ENCODE measurements at places on chromosomes 13 and 19.
A peak's percentile ranks its signal among the peaks of the same experiment; 100 is the strongest.

GRCh38 chr19:46515879-46516350 lies 20.2 kb upstream of the PNMA8B start:
- DNase-seq: peak; percentile 19

GRCh38 chr19:40623403-40624251 lies 22.5 kb downstream of the LTBP4 start:
- no peak for DNase-seq

GRCh38 chr19:50555033-50555432 lies 13.2 kb downstream of the LRRC4B start:
- no peak for DNase-seq

DNA sequence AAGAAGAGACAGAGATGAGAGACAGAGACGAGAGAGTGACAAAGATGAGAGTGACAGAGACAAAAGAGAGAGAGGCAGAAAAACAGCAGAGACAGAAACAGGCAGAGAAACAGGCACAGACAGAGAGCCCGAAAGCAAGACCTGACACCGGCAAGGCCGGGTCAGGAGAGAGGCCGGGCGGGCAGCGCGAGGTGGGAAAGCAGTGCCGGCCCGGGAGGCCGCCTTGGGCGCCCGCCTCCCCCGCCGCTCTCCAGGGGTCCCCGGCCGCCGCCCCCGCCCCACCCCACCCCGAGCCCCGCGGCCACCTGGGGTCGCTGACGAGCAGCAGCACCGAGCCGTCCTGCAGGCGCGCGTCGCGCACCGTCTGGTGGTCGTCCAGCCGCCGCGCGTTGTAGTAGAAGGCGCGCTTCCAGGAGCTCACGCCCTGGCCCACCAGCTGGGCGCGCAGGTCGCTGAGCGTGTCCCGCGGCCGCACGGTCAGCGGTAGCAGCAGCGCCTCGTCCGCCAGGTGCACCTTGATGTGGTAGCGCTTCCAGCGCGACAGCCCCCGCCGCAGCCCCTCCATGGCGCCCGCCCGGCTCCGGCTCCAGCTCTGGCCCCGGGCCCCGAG lies at the start of gene TINCR:
Gene TINCR, minus strand, starts transcription at position 594 of the 610 bp plus-strand sequence.
- DNase-seq: no peak

GRCh38 chr19:38721979-38722773 lies 22.1 kb downstream of the CAPN12 start:
- DNase-seq: no peak

DNA sequence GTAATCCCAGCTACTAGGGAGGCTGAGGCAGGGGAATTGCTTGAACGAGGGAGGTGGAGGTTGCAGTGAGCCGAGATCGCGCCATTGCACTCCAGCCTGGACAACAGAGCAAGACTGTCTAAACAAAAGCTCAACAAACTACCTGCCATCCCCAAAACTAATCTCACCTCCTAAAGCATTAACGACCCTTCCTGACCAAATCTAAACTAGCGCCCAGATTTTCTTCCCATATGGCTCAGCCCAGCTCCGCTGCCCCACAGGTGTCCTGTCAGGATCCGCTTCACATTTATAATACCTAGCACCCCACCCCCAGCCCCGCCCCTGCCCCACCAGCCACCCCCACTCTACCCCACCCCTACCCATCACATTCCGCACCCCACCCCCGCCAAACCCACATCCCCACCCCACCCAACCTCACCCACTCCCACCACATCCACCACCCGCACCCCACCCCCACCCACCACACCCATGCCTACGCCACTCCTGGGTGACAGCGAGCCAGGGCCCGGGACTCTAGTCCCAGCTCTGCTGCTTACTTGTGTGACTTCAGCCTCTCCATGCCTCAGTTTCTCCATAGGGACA lies 599 bp downstream of the C19orf12 start:
- DNase-seq: no peak

DNA sequence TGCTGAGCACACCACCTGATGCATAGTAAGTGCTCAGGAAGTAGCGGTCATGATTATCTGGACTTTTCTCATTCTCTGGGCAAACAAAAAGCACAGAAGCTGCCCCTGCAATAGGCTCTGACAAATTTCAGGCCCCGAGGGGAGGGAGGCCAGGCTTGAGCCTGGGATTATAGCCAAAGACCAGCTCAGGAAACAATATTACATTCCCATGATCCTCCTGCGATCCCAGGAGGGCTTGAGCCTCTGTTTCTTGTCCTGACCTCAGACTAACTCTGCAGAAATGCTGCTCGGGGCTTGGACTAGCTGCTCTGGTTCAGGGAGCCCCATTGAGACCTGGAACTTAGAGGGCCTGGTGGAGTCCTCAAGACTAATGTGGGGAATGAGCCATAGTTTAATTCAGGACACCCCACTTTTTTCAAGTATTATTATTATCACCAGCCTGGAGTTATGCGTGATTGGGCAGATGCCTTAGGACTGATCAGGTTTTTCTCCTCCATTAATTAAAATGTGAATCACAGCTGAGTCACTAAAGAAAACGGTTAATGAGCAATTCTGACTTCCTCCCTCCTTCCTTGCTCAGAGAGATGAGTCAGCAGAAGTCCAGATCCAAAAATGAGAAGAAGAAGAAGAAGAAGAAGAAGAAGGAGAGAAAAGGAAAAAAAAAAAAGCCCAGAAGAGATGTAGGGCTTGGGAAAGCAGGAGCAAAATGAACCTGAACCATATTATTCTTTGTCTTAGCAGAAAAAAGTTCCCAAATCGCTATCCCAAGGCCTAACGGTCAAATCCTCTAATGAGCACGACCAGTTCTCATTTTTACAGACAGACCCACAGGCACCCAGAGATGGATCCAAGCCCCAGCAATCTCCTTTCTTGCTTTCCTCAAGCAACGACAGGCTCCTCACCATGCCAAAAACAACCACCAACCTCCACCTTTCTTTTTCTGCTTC lies 107.2 kb downstream of the CACNA1A start:
- no peak for DNase-seq

- no peak for DNase-seq
Observed at GRCh38 chr19:38662537-38663155, 15.2 kb downstream of the ACTN4 start.

DNA sequence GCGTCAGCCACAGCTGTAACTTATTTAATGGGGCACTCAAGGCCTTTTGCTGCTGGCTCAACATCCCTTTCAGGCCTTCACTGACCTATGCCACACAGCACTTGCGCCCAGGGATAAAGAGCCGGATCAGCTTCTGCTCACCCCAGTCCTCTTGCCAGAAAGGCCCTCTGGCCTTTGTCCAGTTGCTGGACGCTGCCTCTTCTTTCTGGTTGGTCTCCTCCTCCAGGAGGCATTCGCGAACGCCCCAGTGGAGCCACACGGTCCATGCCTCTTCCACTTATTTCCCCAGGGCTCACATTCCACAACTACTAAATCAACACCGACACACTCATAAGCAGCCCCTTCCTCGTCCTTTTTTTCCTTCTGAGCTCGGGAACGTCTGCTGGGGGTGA lies 3.7 kb upstream of the ZNF329 start:
- no peak for DNase-seq

DNA sequence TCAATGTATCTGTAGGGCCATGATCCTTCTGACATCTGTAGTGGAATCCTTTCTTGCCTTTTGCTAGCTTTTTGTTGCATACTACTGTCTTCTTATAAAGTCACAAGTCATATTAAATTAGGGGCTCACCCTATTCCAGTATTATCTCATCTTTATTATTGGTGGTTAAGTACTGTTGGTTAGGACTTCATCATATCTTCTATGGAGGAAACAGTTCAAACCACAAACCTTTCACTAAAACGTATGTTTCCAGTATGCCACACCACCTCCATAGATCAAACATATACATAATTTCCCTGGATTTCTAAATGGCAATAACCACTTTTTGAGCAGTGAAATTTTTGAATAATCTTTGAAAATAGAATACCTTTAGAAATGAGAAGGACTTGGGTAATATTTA lies 62.8 kb upstream of the PCDH9 start:
- DNase-seq: no peak

DNA sequence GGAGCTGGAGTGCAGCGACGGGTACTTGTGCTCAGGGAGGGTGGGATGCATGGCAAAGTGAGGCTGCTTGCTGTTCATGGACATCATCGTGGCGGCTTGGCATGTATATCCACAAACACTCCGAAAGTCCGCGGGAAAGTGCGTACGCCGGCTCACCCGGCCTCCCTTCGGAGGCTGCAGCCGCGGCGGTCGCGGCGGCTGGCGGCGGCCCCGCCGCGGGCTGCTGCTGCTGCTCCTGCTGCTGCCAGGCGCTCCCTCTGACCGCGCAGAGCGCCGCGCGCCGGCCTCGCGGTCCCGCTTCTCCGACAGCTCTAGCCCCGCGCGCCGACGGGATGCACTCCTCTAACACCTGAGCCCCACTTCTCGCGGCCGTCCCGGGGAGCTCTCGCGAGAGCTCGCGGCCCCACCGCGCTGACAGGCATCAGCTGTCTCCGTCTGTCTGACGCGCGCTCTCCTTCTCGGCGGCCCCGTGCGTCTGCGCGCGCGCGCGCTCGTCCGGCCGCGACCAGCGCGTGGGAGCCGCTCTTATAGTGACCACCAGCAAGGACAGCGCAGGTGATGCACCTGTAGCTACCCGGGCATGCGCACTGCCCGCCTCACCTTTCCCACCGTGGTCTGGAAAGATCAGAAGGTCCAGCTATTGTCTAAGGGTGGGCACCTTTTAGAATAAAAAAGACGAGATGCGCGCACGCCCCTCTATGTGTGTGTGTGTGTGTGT lies at the start of gene POU4F1:
Gene POU4F1, minus strand, starts transcription at position 313 of the 718 bp plus-strand sequence. Its CDS starts 226 bp downstream, at position 87.
- peak; percentile 56 for DNase-seq

- no peak for DNase-seq
Observed at GRCh38 chr13:42696191-42696590, 85.2 kb upstream of the FAM216B start.

DNA sequence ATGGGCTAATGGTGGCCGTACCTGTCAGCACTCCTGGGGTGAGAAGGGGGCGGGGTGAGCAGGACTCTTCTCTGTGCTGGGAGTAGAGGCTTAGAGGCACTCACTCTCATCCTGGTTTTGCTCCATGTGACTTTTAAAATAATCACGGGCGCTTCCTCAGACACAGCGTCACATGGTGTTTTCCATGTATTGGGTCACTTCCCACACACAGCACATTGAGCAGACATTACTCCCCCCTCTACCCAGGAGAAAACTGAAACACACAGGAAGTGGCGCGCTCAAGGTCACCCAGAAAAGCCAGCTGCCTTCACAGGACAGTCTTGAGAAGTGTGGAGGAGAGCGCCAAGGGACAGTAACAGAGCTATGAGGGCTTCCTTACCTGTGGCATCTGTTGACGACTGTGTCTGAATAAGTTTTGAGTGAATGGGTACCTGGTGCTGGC lies 23.2 kb downstream of the SPATA13 start:
- DNase-seq: no peak

GRCh38 chr19:54129617-54129996 lies 8.0 kb upstream of the CNOT3 start:
- DNase-seq: no peak

- DNase-seq: no peak
Observed at GRCh38 chr19:40155749-40156265, 35.4 kb upstream of the MAP3K10 start.

DNA sequence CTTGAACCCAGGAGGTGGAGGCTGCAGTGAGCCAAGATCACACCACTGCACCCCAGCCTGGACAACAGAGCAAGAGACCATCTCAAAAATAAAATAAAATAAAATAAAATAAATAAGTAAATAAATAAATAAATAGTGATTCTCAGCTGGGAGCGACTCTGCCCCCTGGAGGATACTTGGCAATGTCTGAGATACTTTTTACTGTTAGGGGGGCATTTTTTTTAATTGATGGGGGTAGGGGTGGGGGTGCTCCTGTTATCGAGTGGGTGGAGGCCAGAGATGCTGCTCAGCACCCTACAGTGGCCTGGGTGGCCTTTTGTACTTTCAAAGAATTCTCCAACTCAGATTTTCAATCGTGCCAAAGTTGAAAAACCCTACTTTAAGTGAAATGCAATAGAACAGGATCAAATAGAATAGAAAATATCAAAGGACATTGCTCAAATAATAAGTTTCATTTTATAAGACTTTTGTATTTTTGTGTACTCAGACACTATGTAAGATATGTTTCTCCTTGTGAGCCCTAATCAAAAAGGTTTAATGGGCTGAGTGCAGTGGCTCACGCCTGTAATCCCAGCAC lies 7.1 kb upstream of the CLPP start:
- DNase-seq: no peak

DNA sequence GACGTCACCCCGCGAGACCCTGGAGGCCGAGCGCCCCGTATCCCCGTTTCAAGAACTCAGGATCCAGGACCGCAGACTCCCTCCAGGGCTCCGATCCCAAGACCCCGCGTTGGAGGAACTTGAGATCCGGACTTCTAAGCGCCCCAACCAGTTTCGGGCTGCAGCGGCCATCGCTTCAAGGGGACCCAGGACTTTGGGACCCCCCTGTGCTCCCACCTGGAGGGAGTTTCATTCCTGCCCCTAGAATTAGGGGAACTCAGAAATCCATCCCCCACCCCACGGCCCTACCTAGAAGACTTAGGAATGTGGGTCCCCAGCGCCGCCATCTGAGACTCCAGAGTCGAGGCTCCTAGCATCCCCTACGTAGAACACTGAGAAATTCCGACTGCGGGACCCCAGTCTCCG lies 400 bp downstream of the PLEKHG2 start:
- no peak for DNase-seq

- DNase-seq: peak; percentile 13
Observed at GRCh38 chr13:71290963-71291841, 575.8 kb downstream of the DACH1 start.

GRCh38 chr19:31317570-31317969 lies 31.7 kb downstream of the TSHZ3 start:
- no peak for DNase-seq

DNA sequence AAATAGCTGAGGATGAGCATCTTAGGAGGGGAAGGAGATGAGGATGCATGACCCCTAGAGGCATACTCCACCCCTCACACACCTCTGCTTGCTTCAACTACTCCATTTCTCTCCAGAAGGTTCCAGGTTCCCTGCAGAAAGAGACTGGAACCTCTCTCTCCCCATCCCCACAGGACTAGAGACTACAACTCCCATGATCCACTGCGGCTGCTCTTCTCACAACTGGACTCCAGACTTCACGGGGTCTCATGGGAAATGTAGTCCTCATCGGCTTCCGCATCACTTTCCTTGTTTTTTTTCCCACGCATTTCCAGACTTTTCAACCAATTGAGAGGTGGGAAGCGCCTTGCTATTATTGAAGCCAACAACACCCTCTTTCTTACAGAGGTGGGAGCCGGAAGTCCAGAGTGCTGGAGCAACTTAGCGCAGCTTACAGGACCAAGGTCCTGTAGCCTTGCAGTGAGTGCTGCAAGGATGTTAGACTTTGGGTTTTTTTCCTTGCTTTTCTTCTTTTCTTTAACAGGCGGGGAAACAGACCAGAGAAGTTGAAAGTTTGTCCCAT lies 13.9 kb upstream of the CACNG6 start:
- DNase-seq: peak; percentile 46

GRCh38 chr13:83881140-83881684 lies 1.1 kb downstream of the SLITRK1 start:
- DNase-seq: no peak

DNA sequence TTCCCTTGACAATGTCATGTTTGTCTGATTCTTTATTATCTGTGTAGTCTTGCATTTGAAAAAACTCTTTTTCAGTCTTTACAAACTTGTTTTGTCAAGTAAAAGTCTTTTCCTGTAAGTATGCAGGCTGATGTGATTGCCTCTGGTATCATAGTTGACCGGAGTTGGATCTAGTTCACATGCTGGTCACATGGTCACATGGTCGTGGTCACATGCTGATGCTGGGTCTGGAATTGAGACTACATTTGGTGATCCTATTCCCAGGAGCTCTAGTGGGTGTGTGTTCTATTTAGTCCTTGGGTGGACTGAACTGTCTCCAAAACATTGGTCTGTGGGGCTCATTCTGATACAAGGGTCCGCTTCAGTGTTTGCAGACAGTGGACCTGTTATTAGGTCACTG lies 1798.8 kb upstream of the PRR20A start:
- no peak for DNase-seq
